ENCODE measurements at places on chromosomes 3 and 15.

DNA sequence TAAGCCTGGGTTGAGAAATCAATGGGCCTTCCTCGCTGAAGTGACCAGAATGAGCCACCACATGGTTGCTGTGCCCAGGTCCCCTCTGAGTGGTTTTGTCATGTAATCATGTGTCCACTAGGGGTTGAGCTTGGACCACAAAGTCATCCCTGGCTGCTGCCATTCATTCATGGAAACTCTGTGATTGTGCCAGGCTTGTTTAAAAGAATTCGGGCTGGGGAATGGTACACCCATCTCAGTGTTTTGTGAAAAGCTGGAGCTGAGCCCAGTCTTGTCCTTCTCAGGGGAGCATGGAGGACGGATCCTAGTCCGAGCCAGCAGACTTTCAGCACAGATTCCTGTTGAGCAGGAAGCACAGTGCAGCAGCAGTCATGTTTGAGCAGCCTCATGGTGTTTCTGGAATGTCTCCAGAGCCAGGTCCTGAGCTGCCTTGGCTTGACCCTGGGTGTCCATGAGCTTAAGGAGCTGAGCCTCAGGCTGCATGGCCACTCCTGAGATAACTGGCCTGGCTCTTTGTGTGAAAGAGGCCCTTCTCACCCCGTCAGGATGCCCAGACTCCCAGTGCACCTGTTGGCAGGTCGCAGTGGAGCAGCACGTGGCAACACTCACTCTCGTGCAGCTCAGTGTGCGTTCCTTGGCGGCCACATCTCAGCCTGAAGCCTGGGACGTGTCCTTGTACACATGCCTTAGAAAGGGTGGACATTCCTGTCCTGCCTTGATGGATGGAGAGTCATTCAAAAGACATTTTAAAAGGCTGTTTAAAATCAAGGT is 260.3 kb upstream of the TPM1 start:
- DNase-seq = peak; percentile 27

GRCh38 chr15:93046721-93047120 is 42.3 kb downstream of the RGMA start:
- DNase-seq = no peak

DNA sequence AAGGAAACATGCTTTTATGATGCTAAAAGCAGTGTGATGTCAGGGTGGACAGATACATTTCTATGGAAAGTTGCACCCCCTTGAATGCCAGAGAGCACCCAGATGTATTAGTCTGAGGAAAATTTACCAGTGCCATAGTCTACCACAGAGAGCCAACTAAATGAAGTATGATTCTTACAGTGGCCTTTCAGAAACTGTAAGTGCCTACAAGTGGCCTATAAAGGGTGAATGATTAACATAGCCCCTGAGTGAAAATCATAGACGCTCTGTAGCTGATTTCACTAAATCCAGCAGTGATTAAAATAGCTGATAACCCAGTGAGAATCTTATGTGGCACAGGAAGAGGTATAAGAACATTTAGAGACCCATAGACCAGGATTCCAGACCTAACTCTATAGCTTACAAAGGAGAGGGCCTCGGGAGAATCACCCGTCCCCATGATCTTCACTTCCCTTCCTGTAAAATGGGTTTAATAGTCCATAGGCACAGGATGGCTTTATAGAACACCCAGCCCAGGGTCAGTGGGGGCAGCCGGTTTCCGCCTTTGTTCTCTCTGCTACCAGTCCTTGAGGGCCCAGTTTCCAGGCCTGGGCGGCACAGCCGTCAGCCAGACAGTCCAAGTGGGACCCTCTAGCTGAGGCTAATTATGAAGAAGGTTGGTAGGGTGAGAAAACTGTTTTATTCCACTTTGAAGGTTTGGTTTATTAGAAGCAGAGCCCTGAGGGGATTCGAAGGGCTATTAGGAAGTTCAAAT is 35.5 kb upstream of the CACNA2D3 start:
- no peak for DNase-seq

GRCh38 chr3:138412821-138413551 is 21.4 kb upstream of the ESYT3 start:
- DNase-seq = no peak

- no peak for DNase-seq
Measured at GRCh38 chr3:153762411-153763235, 358.6 kb upstream of the ARHGEF26 start.

GRCh38 chr3:82194870-82195269 is 433.4 kb upstream of the GBE1 start:
- no peak for DNase-seq

DNA sequence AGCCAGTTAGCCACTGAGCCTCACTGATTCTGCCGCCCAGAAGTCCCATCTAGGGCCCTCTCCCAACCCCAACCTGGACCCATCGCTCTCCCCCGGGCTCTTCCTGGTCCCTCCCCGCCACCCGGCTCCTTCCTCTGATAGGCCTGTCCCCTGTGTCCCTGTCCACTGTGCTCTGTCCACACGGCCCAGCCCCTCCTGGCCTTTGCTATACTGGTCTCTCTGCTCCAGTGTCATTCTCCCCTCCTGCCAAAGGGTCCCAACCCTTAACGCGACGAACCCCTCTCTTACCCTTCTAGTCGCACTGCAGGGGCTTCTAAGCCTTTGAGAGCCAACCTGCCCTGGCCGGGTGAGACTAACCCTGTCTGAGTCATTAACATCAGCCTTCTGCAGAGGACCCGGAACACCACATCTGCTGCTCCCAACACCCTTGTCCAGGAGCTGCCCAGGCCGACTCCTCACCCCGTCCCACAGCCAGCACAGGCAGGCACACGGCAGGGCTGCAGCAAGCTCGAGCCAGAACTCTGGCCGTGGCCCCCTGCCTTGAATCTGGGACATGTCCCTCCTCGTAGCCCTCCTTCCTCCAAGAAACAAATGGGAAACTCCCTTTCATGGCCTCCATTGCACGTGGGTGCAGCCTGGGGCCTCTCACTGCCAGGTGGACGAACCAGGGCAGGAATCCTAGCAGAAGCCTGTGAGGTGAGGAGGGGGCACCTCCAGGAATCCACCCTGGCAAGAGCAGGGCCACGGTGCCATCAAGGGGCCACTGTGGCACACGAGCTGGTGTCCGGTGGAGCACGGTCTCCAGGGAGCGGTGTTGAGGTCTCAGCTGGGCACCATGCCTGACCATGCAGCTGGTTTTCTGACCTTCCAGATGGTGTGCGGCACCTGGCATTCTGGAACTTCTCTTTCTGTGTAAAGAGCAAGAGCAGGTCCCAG is 140.9 kb upstream of the IQSEC1 start:
- no peak for DNase-seq

- no peak for DNase-seq
Measured at GRCh38 chr3:61559136-61559731, 2.1 kb upstream of the PTPRG start.

- peak; percentile 16 for DNase-seq
Measured at GRCh38 chr3:47512416-47513124, 942 bp downstream of the ELP6 start.

- DNase-seq = no peak
Measured at GRCh38 chr15:46441294-46442062, 806.6 kb downstream of the SQOR start.

- peak; percentile 53 for DNase-seq
Measured at GRCh38 chr3:134929976-134930375, 134.9 kb downstream of the EPHB1 start.

DNA sequence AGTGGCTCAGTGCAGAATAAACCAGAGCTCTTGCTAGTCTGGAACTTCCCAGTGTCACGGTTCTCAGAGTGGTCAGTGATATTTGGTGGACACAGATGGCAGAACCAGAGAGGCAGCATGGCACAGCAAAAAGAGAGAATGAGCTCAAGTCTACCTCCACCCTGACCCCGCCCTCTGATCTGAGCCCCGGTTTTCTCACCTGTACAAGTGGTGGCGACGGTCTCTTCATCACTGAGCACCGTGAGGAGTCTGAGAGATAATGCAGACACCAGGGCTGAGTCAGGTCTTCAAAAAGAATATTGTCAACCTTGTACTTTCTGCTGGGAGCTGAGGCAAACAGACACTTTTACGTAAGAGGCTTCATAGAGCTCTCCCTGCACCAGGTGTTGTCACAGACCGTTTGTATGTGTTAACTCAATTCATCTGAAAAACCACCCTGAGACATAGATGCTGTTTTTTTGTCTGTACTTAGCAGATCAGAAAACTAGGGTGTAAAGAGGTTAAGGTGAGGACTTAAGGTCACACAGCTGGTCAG is 13.2 kb downstream of the FGD5 start:
- no peak for DNase-seq

DNA sequence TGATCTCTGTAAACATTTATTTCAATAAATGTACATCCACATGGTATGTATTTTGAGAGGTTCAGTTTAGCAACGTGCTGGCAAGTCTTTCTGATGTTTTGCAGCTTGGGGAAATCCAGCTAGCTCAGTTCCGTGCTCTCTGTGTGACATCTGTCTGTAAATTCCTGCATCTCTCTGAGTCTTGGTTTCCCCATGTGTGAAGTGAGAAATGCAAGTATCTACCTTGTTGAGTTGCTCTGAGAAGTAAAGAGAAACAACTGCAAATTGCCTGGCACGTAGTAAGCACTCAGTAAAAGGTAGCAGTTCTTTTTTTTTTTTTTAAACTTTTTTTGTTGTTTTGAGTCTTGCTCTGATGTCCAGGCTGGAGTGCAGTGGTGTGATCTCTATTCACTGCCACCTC is 30.2 kb upstream of the MORF4L1 start:
- DNase-seq = no peak

GRCh38 chr3:33131331-33132018 is 17.7 kb downstream of the CRTAP start:
- DNase-seq = peak; percentile 64

- DNase-seq = no peak
Measured at GRCh38 chr3:128504963-128505730, 12.1 kb upstream of the GATA2 start.

- DNase-seq = no peak
Measured at GRCh38 chr3:34067536-34068051, 269.2 kb downstream of the PDCD6IP start.

GRCh38 chr15:39591141-39591895 is 10.4 kb downstream of the THBS1 start:
- no peak for DNase-seq

DNA sequence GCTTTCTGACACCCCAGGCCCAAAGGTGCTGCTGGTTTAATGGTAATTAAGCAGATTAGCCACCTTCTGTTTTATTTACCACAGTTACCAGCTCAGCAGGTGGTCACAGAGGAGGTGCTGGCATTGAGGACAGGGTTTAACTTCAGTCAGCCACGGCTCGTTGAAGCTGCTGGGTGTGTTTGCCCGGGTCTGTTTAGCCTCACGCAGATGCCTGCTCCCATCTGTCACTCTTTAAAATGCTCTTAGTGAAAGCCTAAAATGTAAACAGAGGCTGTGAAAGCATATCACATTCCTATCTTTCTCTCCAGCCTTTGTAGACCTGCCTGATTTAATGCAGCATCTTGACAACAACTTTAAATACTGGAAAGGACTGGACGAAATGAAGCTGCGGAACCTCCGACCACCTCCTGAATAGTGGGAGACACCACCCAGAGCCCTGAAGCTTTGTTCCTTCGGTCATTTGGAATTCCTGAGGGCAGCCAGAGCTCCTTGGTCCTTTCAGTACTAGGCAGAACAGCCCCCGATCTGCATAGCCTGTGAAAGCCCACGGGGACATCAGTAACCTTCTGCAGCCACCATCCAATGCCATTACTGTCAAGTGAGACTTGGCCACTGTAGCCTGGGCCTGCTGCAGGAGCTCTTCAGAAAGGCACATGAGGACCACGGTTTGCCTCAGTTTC is 156.0 kb downstream of the PDE8A start:
- DNase-seq = no peak

DNA sequence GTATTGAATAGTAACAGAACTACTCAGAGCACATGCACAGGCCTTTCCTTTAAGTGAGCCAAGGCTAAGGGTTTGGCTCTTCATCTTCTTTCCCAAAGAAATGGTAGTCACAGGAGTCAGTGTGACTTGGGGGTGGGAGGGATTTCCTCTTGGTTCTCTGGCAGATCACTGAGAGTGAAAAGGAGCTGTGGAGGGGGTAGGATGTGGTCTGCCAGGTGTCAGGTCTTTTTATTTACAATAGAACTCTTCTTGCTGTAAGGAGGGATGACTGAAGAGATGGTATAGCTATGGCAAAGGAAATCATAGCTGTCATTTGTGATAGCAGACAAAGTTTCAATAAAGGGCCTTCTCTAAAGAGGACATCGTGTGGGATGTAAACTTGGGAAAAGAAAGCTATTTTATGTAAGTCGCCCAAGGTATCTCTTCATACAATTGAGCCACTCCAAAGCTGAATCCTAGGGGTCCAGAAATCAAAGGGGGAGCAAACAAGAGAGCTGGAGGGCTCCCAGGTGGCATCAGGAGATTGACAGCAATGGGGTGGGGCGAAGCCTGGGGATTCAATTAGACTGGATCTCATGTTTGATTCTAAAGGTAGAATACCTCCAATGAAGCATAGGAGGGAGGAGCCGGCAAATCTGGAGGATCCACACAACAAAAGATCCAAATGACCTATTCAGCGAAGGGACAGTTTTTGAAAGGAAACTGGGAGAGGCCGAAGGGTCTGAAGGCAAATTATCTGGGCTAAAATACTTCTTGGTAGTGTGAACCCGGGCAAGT is 20.0 kb upstream of the CHD2 start:
- no peak for DNase-seq

DNA sequence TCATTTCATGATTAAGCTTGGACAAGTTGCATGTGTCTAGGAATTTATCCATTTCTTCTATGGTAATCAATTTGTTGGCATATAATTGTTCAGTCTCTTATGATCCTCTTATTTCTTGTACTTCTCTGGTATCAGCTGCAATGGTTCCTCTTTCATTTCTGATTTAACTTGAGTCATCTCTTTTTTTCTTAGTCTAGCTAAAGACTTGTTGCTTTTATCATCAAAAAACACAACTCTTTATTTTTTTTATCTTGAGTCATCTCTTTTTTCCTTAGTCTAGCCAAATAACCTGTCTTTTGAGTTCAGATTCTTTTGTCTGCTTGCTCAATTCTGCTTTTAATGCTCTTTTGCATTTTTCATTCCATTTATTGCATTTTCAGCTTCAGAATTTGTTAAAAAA is 37.3 kb downstream of the UBE3A start:
- no peak for DNase-seq

DNA sequence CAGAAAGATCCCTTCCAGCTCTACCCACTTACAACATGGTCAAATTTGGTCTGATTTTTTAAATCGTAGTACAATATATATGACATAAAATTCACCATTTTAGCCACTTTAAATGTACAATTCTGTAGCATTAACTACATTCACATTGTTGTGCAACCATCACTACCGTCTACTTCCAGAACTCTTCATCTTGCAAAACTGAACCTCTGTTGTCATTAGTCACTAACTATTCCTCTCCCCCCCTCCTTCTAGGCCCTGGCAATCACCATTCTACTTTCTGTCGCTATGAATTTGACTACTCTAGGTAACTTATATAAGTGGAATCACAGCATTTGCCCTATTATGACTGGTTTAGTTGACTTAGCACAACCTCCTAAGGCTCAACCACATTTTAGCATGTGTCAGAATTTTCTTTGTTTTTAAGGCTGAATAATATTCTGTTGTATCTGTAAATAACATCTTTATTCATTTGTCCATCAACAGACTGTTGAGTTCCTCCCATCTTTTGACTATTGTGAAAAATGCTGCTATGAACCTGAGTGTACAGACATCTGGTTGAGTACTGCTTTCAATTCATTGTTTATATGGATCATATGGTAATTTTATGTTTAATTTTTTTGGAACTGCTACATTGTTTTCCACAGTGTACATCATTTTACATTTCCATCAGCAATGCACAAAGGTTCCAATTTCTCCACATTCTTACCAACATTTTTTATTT is 35.5 kb upstream of the CCR2 start:
- DNase-seq = no peak

All from activated CD4-positive, alpha-beta T cell treated with anti-CD3 and anti-CD28 coated beads, Interleukin-2, amount 50 U/mL, for 16 hours (primary cell).